ENCODE measurements at places on chromosomes 3 and 15.

GRCh38 chr15:40793216-40793989 lies 13.5 kb upstream of the ZFYVE19 start:
- no peak for DNase-seq

DNA sequence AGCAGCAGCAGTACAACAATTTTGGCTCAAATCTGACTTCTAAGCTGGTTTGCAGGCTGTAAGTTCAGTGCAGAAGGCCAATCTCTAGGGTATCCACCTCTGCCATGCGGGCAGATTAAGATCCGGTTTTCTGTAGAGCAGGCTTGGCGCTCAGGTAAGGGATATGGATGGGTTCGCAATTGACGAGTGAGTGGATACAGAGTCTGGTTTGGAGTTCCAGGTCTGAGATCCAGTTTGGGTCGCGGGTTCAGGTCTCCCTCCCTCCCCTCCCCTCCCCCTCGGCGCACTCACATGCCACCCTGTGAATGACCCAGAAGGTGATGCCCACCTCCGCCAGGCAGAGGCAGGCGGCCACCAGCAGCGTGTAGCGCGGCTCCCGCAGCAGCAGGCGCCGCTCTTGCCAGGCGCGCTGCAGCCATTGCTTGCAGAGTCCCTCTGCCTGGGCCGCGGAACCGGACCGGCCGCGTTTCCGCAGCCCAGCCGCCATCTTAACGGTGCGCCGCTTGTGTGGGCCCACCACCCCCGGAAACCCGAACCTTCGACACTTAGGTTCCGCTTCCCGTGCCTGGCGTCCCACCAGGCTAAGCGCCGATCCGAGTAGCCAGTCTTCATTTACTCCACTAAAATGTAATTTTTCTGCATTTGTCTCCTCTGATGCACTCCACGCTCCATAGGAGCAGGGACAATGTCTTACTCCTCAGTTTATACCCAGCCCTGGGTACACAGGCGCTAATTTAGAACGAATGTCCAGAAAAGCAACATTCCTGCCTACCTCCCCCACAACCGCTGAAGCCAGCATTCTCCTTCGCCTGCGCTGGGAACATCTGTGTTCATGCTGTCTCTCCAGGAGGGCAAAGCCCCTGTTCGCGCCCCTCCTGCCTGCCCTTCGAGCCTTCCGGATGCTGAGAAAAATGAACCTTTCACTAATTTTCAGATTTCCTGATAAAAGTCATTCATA lies at the start of gene ALG3:
Gene ALG3, minus strand, starts transcription at position 509 of the 958 bp plus-strand sequence. Its CDS starts 22 bp downstream, at position 487.
- peak; percentile 83 for DNase-seq

GRCh38 chr3:37580237-37580636 lies 281.4 kb upstream of the CTDSPL start:
- no peak for DNase-seq

GRCh38 chr15:26889298-26889898 lies 22.5 kb downstream of the GABRA5 start:
- DNase-seq: no peak

Data from stimulated activated CD4-positive, alpha-beta T cell treated with anti-CD3 and anti-CD28 coated beads, Interleukin-15, amount 100 ng/mL, for 1 hour (primary cell).